ENCODE measurements at places on chromosomes 1 and 21. TPM values are rescaled to one million over a fixed set of nuclear protein-coding genes. Genes with fewer than 3 reads are reported as not detected.
A peak's percentile ranks its signal among the peaks of the same experiment; 100 is the strongest.

Gene TEKT2
- 4.8 TPM for total RNA-seq

Gene TUFT1
- total RNA-seq: 2.7 TPM

Gene MEX3A
- 3.2 TPM for total RNA-seq

Gene PTPRC
- total RNA-seq: 281 TPM

Gene ACTN2
- not detected for total RNA-seq

Gene IGFN1
- not detected for total RNA-seq

Gene RIPPLY3
- under 0.01 TPM for total RNA-seq

Gene GPR37L1
- under 0.01 TPM for total RNA-seq

Gene RXRG
- not detected for total RNA-seq

DNA sequence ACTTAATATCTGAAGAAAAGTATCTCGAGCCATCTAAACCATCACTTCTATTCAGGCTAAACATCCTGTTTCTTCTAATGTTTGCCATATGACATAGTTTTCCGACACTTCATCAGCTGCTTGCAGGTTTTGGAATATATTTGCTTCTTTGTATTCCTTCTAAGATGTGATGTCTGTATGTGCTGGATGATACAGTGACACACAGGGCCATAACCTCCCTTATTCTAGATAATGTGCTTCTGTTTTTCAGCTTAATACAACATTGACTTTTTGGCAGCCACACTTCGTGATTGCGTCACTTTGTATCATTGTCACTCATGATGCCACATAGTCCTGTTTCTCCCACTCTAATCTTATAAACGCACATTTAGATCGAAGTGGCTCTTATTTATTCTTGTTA lies 156.3 kb downstream of the CRB1 start:
- DNase-seq: no peak

DNA sequence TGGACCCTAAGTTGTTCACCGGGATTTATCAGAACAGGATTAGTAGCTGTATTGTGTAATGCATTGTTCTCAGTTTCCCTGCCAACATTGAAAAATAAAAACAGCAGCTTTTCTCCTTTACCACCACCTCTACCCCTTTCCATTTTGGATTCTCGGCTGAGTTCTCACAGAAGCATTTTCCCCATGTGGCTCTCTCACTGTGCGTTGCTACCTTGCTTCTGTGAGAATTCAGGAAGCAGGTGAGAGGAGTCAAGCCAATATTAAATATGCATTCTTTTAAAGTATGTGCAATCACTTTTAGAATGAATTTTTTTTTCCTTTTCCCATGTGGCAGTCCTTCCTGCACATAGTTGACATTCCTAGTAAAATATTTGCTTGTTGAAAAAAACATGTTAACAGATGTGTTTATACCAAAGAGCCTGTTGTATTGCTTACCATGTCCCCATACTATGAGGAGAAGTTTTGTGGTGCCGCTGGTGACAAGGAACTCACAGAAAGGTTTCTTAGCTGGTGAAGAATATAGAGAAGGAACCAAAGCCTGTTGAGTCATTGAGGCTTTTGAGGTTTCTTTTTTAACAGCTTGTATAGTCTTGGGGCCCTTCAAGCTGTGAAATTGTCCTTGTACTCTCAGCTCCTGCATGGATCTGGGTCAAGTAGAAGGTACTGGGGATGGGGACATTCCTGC lies 3.9 kb upstream of the OLFML3 start:
- DNase-seq: peak; percentile 66

- no peak for DNase-seq
Measured at GRCh38 chr1:205435578-205436573, 14.0 kb upstream of the LEMD1 start.

DNA sequence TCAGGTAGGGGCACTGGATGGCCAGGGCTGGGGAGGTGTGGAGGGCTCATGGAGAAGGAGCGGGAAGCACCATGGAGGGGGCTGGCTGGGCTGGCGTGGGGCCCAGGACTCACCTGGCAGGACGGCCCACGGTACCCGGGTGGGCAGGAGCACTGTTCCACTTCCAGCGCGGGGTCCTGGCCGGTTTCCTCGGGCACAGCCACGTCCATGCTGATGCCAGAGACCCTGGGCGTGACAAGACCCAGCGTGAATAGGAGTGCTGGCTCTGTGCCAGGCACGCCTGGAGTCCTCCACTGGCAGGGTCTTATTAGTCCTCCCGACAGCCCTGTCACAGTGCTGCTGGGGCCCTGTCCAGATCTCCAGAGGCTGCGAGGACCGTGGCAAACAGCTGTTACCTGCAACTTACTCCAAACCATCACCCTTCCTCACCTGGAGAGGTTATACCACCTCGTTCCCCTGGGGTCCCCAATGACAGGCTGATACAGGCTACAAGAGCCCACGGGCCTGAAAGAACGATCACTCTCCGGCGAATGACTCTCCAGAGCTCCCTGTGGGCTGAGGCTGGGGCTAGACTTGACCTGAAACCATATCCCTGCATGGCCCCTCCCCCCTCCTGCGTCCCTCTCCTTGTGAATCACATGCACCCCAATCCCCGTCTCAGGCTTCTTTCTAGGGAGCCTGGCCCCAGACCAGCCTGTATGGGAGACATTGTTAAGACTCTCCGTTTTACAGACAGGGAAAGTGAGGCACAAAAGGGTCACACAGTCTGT lies 62.1 kb downstream of the HSPG2 start:
- DNase-seq: no peak

DNA sequence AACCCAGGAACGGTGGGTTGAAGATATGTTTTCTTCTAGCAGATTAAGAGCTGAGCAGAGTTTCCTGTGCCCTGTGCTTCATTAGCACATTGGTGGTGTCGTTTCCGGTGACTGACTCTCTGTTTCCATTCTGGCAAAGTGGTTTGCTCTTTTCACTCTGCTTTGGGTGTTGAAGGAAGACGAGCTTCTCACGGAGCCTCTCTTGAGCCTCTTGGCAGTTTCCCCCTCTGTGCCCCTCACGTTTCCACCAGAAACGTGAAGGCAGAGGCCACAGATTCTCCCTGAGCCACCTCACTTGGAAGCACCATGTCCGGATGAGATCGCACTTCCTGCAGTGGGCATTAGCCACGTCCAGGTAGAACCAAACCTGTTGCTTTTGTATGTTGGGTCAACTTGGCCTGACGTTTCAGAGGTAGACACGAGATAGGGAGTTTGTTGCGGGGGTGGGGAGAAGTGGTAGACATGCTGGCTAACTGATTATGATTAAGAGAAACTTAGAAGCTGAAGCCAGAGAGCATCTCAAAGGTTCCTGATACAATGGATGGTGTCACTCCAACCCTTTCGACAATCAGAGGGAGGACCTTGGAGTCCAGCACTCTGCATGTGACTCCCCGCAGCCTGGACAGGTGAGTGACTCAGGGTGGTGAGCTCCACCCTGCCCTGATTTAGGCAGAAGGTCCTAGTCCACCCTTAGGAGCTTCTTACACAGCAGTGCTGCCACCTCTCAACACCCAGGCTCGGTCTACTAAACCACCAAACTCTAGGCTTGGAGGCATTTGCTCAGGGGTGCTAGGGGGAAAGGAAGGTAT lies at the start of gene LAX1:
Gene LAX1 (plus strand): TSS at position 155 of the 809 bp plus-strand sequence. CDS start 383 bp downstream, at position 538.
- DNase-seq: peak; percentile 38

DNA sequence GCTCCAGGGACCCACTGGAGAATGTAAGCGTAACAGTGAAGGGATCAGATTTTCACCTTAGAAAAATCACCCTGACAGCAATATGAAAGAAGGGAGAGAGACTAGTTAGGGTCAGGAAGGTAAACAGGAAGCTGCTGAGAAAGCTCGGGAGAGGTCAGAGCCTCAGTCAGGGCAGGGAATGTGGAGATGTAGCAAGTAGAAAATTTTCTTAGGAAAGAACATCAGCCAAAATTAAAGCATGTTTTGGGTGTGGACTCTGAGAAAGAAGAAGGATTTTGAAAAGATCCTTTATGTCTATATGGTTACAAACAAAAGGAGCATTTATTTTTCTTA lies 16.7 kb upstream of the ERICH3 start:
- no peak for DNase-seq

- no peak for DNase-seq
Measured at GRCh38 chr1:155598842-155599331, 11.1 kb upstream of the MSTO1 start.

DNA sequence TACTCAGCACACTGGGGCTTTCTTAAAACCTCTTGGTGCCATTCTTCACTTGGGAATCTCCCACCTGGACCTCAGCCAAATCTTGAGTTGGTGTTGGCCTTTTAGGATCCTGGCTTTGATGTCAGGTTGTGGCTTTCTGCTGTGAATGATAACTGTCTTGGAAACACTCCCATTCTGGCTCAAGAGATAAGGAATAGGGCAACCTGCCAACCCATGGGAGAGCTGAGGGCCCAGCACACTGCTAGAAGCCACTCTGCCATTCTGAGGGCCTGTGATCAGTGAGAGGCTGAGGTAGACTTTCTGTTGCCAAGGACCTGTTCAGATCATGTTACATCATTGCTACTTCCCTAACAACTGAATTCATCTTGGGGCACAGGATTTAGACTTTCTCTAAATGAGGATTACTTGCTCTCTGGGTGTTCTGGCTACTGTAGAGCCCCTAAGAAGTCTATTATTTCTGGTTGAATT lies 45.8 kb downstream of the TTC39A start:
- DNase-seq: no peak

- no peak for DNase-seq
Measured at GRCh38 chr1:109931189-109931731, 20.6 kb downstream of the CSF1 start.

GRCh38 chr1:51518033-51518585 lies 957 bp downstream of the EPS15 start:
- DNase-seq: peak; percentile 54

DNA sequence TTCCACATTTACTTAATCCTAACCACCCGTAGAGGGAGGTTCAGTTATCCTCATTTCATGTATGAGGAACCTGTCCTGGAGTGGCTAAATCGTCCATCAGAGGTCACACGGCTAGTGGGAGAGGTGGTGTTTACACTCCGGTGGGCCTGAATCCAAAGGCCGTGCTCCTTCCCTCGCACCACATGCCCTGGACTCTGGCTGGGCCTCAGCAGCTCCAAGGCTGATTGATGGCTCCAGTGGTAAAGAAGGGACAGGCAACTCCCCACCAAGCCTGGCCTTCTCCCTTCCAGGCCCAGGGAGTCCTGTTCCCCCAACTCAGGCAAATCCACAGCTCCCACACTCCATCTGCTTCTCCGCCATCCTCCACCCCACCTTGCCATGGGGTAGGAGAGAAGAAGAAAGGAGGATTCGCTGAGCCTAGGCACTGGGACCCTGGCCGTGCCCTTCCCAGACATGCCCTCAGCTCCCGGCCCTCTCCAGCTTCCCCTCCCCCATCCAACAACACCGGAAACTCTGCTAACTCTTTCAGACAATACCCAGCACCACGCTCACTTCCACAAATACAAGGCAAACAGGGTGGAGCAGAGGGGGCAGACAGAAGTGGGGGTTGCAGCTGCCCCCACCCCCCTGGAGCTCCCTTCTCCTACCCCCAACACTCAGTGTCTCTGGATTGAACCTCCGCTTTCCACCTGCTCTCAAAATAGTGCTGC lies 10.9 kb downstream of the ARHGEF2 start:
- no peak for DNase-seq

DNA sequence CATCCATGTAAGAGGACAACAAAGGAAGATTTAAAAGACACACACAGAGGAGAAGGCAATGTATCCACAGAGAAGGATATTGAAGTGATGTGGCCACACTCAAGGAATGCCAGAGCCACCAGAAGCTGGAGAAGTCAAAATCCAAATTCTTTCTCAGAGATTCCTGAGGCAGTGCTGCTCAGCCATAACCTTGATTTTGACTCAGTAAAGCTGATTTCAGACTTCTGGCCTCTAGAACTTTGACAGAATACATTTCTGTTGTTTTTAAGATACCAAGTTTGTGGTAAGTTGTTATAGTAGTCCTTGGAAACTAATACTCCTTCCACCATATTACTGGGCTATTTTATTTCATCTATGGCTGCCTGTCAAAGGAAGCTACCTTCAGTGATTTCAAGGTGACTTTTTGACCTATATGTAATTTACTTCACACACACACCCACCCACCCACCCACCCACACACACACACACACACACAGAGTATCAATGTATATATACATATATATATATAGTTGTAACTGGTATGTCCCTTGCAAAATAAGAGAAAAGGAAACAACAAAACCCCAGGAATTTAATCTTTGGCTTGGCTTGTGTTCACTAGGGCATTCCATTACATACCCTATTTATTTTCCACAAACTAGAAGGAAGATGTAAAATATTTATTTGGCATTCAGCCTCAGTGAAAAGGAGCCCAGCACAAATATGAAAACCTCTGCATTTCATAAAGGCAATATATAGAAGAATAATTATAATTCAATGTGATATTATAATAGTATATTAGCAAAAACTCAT lies 142.1 kb upstream of the PTGFR start:
- DNase-seq: no peak

DNA sequence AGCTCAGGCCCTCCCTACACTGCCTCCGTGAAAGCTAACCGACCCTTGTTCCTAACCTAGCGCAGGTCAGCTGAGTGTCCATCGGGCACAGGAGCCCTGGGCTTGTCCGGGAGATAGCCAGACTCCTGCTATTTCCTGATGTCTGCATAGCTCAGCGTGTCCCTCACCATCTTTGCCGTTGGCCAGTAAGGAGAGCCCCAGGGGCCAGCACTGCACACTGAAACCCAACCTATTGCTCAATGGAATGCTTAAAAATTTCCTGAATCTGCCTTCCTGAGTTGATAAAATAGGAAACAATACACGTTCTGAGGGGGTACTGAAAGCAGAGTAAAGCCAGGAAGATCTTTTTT lies 2.2 kb downstream of the RUNX1 start:
- DNase-seq: no peak

DNA sequence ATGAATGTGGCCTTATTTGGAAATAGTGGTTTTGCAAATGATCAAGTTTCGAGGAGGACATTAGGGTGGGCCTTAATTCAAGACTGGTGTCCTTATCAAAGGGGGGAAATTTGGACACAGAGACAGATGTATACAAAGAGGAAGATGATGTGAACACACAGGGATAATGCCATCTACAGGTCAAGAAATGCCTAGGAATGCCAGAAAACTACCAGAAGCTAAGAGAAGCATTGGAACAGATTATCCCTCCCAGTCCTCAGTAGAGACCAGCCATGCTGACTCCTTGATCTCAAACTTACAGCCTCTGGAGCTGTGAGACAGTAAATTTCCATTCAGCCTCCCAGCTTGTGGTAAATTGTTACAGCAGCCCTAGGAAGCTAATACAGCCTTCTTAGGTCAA lies 151.4 kb downstream of the PTGER3 start:
- DNase-seq: peak; percentile 10

GRCh38 chr1:219465212-219466093 lies 147.5 kb downstream of the ZC3H11B start:
- DNase-seq: no peak

DNA sequence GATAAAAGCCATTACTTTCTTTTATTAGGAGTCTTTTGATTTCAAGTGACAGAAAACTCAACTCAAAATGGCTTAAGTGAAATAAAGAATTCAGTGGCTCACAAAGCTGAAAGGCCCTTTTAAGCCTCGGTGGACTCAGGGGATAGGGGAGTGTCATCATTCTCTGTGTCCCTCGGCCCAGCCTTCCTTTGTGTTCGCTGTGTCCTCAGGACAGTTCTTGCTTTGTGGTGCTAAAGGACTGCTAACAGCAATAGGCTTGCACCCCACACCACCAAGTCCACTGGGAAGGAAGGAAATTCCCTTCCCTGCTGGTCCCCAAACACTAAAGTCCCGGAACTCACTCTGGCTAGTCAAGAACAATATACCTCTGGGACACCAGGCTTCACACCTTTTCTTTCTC lies 129.2 kb downstream of the NTPCR start:
- DNase-seq: no peak

Data from hematopoietic multipotent progenitor cell (in vitro differentiated cells).